ENCODE measurements at places on chromosomes 4 and X.

DNA sequence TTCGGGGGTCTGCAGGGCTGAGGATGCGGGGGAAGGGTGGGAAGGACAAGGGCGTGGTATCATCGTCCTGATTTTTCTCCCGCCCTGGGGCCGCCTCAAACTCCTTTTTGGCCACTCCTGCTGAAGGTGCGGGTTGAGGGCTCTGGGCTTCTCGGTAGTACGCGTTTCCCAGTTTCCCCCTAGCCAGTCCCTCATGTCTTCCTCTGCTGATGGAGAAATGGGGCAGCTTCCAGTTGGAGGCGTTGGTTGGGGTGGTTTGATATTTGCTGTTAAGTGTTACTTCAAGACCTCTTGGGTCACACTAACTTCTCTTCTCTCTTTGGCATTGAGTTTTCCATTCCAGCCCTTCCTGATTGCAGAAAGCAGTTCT, 482 bp downstream of the GSTCD start:
- no peak for DNase-seq

DNA sequence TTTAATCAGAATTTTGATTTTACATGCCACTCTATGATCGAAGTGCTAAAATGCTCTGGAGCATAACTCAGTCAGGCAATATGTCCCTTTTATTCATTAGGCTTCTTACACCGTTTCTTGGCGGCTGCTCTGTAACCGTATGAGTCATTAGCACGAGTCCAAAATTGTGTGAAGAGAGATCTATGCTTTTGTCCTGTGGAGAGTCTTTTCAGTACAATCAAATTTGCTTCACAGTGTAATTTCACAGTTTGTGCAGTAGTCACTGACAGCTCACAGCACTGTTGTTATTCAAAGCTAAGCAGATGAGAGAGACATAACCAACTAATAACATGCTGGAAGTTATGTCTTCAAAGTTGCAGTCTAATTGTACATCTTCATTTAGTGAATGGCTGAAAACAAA, 167.8 kb downstream of the PCDH10 start:
- no peak for DNase-seq

DNA sequence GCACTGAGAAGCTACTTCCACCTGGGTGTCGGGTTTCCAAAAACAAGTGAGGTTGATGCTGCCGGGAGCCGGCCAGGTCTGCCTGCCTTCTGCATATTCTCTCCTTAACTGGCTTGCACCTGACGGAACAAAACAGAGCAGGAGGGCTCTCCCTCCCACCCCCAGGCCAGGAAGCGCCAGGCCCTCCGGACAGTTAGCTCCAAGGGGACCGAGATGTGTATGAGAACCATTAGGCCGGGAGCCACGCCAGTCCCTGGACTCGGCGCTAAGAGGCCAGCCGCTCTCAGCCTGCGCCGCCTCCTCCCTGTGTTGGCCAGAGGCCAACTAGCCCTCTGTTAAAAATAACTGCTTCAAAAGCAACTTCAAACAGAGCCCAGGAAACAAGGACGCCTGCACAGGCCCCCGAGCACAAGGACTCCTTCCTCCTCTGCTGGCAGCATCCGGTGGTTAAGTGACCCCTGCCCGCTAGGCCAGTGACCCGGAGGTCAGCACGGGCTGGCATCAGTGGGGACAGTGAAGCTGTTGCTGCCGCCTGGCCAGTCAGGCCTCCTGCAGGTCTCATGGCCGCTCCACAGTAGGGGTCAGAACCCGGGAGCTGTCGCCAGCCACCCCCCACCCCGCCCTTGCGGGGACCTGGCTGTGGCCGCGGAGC, 107.9 kb downstream of the ABLIM2 start:
- DNase-seq = no peak

DNA sequence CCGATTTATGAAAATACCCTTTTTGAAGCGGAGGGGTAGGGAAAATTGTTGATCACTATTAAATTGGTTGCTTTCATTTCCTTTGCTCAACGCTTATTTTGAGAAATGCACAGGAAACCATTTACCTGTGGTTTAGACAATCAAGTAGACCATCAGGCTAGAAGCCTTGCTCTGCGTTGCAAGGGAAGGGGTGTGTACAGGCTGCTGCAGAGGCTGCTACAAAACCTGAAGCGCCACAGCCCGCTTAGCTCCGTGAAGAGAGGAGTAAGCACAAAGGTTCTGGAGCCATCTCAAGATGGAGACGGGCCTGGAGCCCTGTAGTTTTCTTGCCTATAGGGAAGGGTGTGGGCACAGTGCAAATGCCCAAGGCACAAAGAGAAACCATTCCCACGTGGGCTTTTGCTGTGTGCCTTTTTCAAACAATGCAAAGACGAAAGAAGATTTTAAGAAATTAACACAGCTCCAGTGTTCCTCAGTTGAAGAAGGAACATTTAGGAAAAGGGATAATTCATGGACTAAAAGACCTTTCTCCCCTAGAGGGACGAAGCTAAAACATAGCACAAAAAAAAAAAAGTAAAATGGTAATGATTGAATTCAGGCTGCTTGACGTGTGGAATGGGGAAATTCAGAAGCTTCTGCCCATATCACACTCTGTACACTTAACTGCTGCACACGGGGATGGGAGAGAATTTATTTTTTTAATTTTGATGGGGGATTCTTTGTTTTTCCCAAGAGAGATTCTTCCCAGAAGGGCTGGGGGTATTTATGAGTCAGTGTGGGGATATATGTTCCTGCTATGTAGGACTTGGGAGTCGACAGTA, 3.5 kb downstream of the TMSB4X start:
- no peak for DNase-seq

- DNase-seq = no peak
Measured at GRCh38 chr4:128596115-128596514, 213.4 kb upstream of the JADE1 start.

DNA sequence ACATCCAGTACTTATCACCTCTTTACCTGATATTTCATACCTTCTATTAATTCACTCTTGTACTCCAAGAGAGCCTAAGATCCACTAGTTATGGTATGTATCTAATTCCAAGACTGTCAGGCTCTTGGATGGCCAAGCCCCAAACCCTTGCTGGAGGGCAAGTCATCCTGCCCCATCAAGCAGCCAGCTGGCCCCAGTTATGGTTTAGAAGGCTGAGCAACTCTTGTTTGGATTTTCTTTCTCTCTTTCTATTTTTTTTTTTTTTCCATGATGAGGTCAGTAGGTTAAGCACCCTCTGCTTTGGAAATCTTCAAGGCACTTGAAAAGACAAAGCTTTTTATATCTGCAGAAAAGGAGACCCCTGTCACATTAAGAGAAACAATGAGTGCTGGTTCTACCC, 10.9 kb upstream of the FGF16 start:
- no peak for DNase-seq

GRCh38 chr4:53490965-53491622, 100.2 kb downstream of the LNX1 start:
- no peak for DNase-seq

GRCh38 chr4:5278213-5278612, 226.9 kb downstream of the STK32B start:
- no peak for DNase-seq

DNA sequence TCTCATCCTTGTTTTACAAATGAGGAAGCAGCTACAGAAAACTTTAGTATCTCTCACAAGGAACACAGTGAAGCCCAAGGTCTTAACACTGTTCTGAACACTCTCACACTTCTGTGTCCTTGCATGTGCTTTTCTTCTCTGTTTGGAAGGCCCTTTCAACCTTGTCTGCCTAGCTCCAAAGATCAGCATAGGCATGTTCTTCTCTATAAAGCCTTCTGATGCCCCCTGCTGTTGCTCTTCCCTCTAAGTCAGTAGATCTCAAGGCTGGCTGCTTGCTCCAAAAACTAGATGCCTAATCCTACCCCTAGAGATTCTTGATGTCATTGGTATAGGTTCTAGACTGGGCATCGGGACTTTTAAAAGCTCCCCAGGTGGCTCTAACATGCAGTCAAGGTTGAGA, 5.9 kb downstream of the APOO start:
- no peak for DNase-seq

DNA sequence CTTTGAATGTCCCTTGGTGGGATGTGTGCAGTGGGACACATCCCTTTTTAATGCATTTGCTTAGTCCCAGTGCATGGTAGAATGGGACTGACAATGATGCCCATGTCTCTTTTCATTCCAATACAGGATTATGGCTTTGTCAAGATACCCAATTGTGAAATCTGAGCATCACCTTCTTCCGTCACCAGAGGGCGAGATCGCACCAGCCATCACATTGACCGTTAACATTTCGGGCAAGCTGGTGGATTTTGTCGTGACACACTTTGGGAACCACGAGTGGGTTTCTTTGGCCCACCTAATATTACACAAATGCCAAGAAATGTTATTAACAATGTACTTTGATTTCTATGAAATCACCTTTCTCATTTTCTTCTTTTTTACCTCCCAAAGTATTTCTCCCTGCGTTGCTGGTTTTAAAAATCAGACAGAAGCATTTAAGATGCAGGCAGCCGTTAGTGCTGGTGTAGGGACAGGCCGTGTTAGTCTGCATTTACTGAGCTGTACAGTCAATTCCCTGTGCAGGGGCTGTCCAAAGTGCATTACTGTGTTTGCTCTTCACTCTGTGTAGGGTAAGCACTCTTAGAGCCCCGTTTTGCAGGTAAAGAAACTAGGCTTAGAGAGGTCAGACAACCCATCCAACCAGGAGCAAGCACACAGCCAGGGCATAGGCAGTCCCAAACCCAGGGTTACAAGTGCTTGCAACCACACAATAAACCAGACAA, 46.5 kb downstream of the CWH43 start:
- no peak for DNase-seq

DNA sequence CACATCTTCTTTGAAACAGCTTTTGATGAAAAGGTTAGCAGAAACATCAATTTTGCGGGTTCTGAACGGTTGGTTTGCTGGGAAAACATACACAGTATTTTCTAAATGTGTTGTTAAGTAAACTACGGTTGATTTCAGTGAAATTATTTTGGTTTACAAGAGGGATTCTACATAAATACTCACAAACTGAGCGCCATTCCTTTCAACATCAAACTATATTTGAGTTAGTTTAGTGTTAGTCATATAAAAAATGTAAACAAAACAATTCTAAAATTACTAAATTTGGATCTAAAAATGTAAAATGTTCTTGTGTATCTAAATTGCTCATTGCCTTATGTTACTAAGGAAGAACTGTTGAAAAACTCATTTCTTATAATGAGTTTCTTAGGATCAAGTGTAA, 425.6 kb downstream of the PCDH18 start:
- DNase-seq = no peak

DNA sequence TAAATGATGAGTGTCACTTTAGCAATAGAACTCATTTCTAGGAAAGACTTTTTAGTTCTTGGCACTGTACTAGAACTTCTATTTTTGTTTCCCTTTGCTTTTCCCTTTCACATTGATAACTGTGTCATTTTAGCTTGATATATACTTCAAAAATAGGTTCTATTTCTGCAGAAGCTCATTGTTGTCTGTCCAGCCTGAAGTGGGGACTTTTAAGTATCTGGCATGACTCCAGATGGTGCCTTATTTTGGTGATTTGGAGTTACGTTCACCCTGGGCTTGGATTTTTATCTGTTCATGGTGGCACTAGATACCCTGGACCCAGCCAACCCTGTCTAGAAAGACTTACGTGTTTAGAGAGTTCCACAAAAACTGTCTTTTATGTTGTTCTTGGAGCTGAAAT, 3.4 kb downstream of the ABHD18 start:
- DNase-seq = no peak

- DNase-seq = no peak
Measured at GRCh38 chr4:170872794-170873193, 783.0 kb upstream of the AADAT start.

GRCh38 chrX:86002076-86002896, 45.1 kb downstream of the CHM start:
- DNase-seq = no peak

GRCh38 chr4:90318193-90318592, 191.0 kb downstream of the CCSER1 start:
- DNase-seq = no peak

DNA sequence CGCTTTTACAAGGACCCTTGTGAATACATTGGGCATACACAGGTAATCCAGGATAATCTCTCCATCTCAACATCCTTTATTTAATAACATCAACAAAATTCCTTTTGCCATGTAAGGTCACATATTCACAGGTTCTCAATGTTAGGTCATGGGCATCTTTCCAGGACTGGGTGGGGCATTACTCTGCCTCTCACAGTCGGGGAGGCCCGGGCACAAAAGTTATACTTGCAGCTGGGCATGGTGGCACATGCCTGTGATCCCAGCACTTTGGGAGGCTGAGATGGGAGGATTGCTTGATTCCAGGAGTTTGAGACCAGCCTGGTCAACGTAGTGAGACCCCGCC, 93.7 kb upstream of the AP1S2 start:
- DNase-seq = no peak

DNA sequence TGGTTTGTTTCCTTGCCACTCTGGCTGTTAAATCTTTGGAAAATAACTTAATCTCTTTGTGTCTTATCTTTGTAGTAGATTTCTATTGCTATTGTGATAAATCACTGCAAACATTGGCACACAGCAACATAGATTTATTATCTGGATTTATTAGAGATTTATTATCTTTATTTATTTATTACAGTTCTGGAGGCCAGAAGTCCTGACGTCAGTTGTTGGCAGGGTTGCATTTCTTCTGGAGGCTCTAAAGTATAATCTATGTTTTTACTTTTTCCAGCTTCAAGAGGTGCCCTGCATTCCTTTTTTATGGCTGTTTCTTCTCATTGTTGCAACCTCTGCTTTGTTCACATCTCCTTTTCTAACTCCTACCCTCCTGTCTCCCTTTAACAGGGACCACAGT, 542.8 kb downstream of the GRXCR1 start:
- DNase-seq = no peak

DNA sequence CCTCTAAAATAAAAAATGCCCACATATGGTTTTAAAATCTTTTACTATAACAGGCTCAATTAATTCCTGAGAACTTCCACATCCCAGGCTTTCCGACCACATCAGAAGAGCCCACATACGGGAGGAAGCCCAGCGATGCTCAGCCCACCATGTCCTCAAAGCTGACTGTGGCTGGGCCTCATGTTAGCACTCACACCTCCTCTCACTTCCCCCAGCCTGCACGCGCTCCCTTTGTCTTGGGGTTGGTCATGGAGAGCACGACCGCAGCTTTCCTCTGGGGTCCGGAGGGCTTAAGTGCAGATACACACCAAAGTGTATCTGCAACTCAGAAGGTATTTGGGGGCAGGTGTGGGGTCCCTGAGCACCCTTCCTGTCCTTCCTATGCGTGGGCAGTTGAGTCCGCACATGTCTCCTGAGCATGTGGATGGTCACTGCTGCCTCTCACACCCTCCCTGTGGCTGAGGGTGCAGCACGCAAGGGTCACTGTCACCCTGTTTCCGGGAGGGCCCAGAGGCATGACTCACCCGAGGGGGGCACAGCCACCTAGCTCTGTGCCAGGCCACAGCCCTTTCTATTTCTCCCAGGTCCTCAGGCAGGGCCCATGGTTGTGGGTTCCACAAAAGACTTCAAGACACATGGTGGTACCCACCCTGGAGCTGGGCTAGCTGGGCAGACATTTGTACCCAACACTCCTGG, 21.2 kb downstream of the WDR1 start:
- DNase-seq = no peak

GRCh38 chr4:189769131-189769530, 171.5 kb upstream of the FRG1 start:
- no peak for DNase-seq

GRCh38 chr4:27084685-27085361, 224.2 kb downstream of the STIM2 start:
- no peak for DNase-seq

All from activated CD8-positive, alpha-beta memory T cell treated with anti-CD3 and anti-CD28 coated beads for 4 hours (primary cell).